NCI-H2081 (cell line): ENCODE measurements at places on chromosomes 13 and 19.

DNA sequence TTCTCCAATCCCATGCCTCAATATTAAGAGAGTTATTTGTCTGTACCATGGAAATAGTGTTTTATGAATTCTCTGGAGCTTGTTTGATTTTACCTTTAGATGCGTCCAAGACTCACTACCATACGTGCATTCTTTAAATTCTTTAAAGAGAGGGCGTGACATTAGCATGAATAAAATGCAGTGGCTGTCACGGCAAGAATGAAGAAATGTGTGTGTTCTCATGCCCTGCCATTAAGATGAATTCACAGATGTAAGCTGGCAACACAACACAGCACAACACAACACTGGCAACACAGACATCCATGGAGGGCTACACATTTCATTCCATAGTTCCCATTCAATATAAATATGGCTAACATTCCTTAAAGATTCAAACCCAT, 213.4 kb downstream of the ENOX1 start:
- DNase-seq, result no peak

DNA sequence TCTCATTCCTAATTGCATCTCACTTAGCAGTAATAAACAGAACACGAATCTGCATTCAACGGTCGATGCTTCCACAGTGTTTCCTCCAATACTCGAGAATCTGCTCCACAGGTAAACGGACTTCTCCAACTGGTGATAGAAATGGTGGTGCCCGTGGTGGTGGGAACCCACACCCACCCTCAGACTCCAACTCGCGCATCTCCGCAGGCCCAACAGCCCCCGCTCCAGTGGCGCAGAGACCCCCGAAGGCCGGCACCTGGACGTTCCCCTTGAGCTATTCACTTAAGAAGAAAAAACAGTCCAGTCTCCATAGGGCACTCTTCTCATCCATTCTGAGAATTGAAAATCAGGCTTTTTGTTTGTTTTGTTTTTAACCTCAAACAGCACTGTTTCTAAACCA, 13.8 kb upstream of the RASA3 start:
- no peak for DNase-seq

- DNase-seq, result no peak
Observed at GRCh38 chr13:99129050-99129449, 71.6 kb upstream of the UBAC2 start.

DNA sequence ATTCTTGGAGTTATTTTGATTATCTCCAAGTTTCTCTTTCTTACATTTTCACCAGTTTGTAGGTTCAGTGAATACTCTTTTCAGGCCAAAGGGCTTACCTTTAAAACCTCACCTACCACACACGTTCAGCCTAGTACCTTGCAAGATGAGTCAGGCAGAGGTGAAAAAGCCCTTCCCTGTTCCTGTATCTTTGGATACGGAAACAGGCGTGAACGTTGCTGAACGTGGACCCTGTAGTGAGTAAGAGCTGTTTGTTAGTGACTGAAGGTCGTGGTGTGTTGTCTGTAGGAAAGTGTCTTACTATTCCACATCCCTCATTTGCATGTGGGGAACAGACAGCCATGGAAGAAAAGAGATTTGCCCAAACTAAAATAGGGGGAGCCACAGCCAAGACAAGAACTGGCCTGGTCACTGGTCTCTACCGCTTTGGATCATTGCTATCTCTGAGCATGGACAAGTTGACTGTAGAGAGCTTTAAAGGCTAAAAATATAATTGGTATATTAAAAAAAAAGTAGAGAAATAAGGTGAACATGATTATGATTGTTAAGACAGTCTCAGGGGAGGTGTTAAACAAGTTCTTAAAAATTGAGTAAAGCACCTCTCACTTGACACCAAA, 3.5 kb downstream of the CEBPG start:
- no peak for DNase-seq
